Progenitor cell of endocrine pancreas (in vitro differentiated cells): ENCODE measurements at places on chromosomes 5 and 9.
A peak's percentile ranks its signal among the peaks of the same experiment; 100 is the strongest.

DNA sequence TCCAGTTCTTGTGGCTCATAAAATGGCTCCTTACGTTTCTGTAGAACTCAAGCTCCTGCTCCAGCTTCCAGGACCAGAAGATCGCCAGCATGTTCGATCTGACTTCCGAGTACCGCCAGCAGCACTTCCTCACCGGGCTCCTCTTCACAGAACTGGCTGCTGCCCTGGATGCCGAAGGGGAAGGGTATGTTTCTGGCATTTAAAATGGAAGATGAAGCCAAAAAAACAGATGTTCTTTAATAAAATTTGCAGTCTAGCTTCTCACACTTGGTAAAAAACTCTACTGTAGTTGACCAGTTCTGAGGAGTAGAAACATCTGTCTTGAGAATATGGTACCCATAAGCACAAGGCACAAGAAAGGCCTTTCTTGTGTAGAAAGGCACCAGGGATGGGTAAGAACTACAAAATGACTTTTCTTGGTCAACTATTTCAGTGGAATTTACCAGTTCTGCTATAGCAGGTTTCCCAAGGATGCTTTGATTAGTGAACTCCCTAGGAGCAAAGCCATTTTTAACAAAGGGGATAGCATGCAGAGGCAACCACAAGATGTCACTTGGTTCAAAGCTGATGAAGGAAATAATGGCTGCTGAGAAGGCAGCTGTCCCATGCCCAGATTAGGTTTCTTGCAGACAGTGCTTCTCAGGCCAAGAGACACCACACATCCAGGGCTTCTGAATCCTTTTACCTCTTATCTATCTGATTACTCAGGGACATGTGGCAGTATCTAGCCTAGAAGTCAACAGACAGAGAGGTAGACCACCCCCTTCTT is 192.4 kb downstream of the DOCK8 start:
- DNase-seq: no peak

- no peak for DNase-seq
These were observed 459.6 kb downstream of the PRELID2 start for GRCh38 chr5:145375521-145375920.

GRCh38 chr5:54764102-54765090 is 221.0 kb downstream of the ESM1 start:
- DNase-seq: no peak

DNA sequence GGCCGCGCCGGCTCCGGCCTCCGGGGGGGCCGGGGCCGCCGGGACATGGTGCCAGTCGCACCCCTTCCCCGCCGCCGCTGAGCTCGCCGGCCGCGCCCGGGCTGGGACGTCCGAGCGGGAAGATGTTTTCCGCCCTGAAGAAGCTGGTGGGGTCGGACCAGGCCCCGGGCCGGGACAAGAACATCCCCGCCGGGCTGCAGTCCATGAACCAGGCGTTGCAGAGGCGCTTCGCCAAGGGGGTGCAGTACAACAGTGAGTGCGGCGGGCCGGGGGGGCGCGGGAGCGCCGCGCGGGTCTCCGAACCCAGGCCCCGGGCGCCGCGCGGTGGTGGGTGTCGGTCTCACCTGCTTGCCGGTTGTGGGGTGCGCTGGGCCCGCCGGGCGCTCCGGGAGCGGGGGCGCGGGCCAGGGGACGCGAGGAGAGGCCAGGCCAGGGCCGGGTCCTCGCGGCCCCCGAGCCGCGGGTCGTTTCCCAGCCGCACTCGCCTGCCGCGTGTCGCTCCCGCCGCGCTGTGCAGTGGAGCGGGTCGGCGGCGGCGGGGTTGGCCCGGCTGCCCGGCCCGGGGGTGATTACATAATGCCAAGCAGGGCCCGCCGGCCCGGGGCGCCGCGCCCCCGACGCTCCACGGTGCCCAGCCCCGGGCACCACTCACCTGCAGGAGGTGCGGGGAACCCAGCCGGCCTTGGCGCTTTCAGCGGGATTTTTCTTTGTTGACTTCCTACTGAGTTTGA is 492 bp downstream of the RABL6 start:
- no peak for DNase-seq

GRCh38 chr9:117839862-117840261 is 135.7 kb downstream of the TLR4 start:
- DNase-seq: no peak

GRCh38 chr9:92767066-92768054 is 2.7 kb upstream of the BICD2 start:
- DNase-seq: no peak

- no peak for DNase-seq
These were observed 64.2 kb upstream of the ECM2 start for GRCh38 chr9:92599938-92600461.

GRCh38 chr9:100602342-100602801 is 24.5 kb downstream of the CAVIN4 start:
- peak; percentile 24 for DNase-seq

DNA sequence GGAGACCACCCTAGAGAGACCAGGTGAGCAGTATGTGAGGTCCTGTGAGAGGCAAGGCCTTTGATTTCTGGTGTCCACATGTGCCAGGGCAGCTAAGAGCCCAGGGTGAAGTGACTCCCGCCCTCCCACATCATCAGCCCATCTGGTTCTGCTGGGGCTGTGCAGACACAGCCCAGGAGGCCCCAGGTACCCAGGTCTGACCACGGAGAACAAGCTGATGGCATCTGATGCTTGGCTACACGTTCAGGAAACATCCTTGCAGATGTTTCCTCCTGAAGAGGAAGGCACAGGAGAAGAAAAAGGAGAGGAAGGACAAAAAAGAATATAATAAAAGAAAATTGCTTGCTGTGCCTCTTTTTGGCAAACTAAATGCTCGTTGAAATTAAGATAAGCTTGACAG is 225.8 kb downstream of the PAX5 start:
- DNase-seq: no peak

DNA sequence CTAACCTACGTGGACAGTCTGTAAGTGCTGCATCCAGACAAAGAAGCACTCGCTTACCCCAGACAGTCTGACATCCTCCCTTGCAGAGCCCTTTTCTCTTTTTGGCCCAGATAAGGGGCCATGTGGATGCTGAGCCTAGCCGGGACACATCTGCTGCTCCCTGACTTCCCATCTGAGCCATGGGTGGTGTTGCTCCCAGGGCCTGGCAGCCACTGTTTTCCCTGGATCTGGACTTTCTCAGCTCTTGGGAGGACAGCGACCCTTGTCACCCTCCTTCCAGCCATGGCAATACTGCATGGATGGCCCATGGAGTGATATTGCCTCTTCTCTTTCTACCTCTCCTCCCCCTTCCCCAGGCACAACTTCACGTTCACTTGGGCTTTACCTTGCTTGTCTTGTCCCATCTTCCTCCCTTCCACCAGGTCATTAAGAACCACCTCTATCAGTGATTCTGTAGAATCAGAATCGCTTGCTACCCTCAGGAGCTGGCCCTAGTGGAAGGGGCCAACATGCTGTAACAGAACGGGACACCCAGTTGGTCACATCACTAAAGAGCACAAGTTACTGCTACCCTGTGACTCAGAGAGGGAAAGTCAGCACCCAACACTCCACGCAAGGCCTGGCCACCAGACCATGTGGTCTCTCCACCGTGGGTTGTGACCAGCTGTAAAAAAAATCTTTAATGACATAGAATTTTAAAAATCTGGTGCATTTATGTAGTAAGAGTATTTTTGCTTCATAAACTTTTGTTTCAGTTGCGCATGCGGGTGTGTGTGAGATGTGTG is 4.4 kb downstream of the NEURL1B start:
- no peak for DNase-seq
